ENCODE measurements at places on chromosomes 1 and 21. TPM values are rescaled to one million over a fixed set of nuclear protein-coding genes. Genes with fewer than 3 reads are reported as not detected.
A peak's percentile ranks its signal among the peaks of the same experiment; 100 is the strongest.

Gene FOXD2
- 0.13 TPM for total RNA-seq

Gene LCK
- 1.8 TPM for total RNA-seq

- no peak overlapping the region for H3K27ac ChIP-seq
- no peaks in the 10 kb centered on the region for H3K27me3 ChIP-seq
- DNase-seq: peak; percentile 10
- no peaks in the 10 kb centered on the region for H3K36me3 ChIP-seq
Observed at GRCh38 chr1:93773049-93773838, 91.6 kb upstream of the BCAR3 start.

- no peaks in the 10 kb centered on the region for H3K27me3 ChIP-seq
- no peaks in the 10 kb centered on the region for H3K36me3 ChIP-seq
- DNase-seq: no peak
- no peaks in the 10 kb centered on the region for H3K4me1 ChIP-seq
Observed at GRCh38 chr1:84265867-84266266, 35.6 kb upstream of the SAMD13 start.

DNA sequence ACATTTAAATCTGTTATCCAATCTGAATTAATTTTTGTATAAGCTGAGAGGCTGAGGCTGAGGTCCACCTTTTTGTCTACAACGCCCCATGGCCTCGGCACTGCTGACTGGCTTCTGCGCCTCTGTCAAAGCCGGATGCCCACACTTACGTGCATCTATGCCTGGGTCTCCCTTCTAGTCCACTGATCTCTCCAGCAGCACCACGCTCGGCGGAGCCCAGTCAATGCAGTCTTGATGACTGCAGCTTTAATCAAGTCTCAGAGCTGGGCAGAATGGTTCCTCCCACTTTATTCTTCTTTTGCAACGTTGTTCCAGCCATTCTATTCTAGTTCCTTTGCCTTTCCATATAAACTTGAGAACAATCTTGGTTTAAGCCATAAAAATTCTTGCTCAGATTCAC lies 9.4 kb downstream of the PRDM15 start:
- H3K27me3 ChIP-seq: no peaks in the 10 kb centered on the region
- DNase-seq: no peak
- H3K4me1 ChIP-seq: no peaks in the 10 kb centered on the region
- no peaks in the 10 kb centered on the region for H3K36me3 ChIP-seq
- H3K4me3 ChIP-seq: no peak overlapping the region

DNA sequence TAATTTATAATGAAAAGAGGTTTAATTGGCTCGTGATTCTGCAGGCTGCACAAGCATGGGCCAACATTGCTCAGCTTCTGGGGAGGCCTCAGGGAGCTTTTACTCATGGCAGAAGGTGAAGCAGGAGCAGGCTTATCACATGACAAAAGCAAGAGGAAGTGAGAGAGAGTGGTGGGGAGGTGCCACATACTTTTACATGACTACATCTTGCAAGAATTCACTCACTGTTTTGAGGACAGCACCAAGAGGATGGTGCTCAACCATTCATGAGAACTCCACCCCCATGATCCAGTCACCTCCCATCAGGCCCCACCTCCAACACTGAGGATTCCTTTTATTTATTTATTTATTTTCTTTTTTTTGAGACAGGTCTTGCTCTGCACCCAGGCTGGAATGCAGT lies 5.5 kb upstream of the PLEKHM2 start:
- H3K4me3 ChIP-seq: peak overlapping the region; percentile 35
- no peaks in the 10 kb centered on the region for H3K36me3 ChIP-seq
- H3K27ac ChIP-seq: no peak overlapping the region
- no peaks in the 10 kb centered on the region for H3K27me3 ChIP-seq

DNA sequence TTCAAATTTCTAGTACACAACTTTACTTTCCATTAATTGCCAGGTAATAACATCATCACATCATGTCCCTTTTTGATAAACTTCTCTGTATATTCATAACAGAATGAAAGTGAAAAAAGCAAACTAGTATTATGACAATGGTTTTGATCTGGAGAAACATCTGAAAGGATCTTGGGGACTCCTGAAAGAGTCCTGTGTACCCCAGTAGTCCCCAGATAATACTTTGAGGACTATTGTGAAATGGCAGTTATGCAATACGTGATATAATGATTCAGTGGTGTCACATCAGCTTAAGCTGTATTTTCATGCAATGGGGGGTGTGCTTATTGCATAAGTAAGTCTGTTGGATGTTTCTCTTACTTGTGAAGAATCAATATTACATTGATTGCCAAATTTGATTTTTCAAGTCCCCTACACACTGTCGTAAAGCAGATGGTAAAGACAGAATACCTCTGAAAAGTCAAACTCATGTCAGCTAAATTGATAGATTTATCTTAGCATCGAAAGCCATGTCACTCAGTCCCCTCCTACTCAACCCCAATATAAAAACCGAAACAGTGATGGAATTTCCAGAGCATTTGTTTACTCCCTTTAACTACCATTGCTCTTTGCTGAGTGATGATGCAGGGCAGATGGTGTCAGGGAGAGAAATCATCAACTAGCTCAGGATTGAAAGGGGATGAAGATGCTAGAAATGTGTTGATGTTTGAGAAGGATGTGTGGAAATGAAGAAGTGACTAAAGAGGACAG lies 146.7 kb upstream of the C1orf105 start:
- no peak overlapping the region for H3K4me3 ChIP-seq
- no peaks in the 10 kb centered on the region for H3K36me3 ChIP-seq
- H3K27me3 ChIP-seq: no peaks in the 10 kb centered on the region
- H3K4me1 ChIP-seq: no peaks in the 10 kb centered on the region
- H3K27ac ChIP-seq: no peak overlapping the region

- H3K4me3 ChIP-seq: no peak overlapping the region
- no peak for DNase-seq
- no peaks in the 10 kb centered on the region for H3K4me1 ChIP-seq
Observed at GRCh38 chr1:85054664-85055063, 6.4 kb upstream of the MCOLN3 start.
